ENCODE measurements at places on chromosomes 1 and 21. TPM values are rescaled to one million over a fixed set of nuclear protein-coding genes. Genes with fewer than 3 reads are reported as not detected.

Gene DYNLT4
- total RNA-seq = not detected

Gene CLCA1
- not detected for total RNA-seq

- DNase-seq = no peak
These were observed 294.2 kb downstream of the KIF26B start for GRCh38 chr1:245448975-245449431.

GRCh38 chr1:61447968-61448430 lies 276.9 kb downstream of the TM2D1 start:
- no peak for DNase-seq

- no peak for DNase-seq
These were observed 210.3 kb downstream of the ST6GALNAC3 start for GRCh38 chr1:76284842-76285241.

GRCh38 chr1:215210167-215210566 lies 127.6 kb downstream of the KCNK2 start:
- DNase-seq = no peak

- no peak for DNase-seq
These were observed 170.8 kb downstream of the PLA2G4A start for GRCh38 chr1:186999506-186999905.

GRCh38 chr1:9197186-9198099 lies 37.1 kb upstream of the H6PD start:
- no peak for DNase-seq

DNA sequence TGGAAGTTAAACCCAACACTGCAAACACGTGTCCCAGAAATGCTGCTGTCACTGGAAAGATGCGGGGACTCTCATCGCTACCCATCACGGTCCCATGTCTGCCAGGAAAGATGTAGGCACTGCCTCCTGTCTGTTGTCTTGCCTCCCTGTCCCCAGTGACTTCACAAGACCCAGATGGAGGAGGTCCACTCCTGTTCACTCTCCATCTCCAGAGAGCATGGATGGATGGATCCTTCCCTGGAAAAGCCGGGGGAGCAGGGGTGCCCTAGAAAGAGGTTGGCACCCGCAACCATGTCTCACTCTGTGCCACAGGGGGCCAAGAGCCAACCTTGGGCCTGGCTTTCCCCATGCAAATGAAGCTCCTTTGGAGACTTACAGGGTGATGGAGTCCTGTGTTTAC lies 135.5 kb downstream of the GLIS1 start:
- DNase-seq = no peak

GRCh38 chr1:218636548-218636947 lies 291.4 kb downstream of the TGFB2 start:
- DNase-seq = no peak

DNA sequence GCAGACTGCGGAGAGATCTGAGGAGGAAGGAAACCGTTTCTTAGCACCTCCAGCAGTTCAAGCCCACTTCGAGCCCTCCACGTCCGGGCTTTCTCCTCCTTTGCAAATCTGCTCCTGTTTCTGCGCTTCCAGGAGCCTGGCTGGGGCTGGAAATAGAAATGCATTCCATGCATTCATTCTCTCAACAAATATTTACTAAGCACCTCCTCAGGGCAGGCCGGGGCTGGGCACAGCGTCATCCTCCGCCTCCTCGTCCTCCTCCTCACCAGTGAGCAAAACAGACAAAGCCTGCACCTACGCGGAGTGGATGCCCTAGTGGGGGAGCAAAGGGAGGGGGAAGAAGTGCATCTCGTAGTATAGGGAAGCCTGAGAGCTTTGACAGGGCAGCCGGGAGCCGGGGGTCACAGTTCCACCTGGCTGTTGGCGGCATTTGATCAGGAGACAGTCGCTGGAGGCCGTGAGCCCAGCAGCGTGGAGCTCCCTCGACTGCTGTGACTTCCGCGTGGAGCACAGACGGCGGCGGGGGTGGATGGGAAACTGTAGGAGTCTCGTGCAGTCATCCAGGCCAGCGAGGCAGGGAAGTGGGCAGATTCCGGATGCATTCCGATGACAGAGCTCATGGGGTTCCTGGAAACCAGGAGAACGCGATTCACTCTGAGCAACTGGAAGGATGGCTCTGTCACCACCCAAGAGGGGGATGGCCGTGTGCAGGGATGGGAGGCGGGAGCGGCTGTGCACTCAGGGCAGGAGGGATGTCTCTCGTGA lies 93.5 kb downstream of the SIK1 start:
- DNase-seq = peak; percentile 66

DNA sequence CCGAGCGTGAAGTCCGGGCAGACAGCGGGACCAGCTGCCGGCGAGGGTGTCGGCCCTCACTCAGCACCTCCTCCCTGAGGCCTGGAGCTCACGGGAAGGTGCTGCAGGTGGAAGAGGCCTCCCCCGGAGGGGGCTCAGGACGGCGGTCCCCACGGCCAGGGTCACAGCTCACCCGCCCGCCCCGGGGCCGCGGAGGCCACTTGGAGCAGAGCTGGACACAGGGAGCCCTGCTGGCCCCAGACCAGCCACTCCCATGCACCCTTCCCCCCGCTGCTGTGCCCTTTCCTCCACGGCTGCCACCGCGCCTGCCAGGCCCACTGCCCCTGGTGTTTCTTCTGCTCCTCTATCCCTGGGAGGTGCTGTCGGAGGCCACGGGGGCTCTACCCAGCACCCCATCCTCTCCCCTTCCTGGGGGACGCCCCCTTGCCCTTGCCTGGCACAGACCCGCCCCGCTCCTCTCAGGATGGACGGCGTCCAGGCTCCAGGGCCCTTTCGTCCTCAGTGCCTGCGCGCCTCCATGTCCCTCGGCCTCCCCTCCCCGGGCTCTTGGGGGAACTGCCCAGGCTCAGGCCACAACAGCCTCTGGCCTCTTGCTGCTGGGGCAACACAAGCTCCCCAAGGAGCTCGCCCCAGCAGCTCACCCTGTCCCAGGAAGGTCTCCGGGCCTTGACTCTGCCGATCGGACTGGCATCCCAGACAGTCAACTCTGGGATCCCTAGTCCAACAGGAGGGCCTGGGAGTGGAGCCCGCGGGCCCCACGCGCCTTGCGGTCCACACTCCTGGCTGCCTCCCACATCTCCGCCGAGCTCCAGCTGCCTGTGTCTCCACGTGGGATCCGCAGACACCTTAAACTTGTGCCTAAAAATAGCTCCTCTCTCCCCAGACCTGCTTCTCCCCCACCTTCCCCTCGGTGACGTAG lies 4.1 kb downstream of the TMEM240 start:
- DNase-seq = no peak
